ENCODE measurements at places on chromosomes 1 and 21.
A peak's percentile ranks its signal among the peaks of the same experiment; 100 is the strongest.

DNA sequence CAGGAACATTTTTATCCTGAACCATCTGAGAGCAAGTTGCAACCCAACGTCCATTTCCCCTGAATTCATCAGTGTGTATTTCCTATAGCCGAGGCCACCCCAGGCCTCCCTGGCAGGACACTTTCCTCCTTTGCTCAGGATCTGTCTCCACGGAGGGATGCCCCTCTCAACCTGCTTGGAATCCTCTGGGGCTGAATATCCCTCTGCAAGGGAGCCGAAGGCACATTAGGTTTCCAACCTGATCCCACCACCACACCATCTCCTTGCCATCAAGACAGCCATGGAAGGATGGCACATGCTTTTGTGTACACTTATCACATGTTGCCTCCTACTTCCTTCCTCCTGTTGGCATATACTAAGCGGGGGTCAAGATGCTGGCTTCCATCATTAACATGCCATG, 74.8 kb upstream of the EDN2 start:
- no peak for DNase-seq

DNA sequence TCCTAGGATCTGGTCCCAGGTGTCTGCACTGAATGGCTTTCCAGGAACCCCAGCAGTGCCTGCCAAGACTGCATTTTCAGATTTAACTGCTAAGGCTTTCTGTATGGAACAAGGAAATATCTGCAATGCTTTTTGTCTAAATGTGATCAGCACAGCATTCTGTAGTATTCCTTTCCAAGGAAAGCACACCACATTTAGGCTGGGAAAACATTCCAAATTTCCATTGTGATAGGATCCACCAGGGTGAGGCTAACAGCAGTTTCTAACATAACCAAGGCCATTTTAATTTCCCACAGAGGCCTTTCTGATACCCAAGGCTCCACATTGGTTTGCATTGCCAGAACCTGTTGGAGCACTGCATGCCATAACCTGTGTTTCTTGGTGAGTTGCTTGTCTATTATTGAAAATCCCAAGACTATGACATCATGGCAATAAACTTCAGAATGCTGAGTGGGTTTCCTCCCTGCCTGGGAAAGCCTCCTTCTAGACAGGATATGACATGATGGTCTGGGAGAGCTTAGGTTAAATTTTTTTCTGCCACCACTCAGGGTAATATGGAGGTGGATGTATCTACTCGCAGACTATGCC, 23.3 kb upstream of the PTGFRN start:
- peak; percentile 13 for DNase-seq

DNA sequence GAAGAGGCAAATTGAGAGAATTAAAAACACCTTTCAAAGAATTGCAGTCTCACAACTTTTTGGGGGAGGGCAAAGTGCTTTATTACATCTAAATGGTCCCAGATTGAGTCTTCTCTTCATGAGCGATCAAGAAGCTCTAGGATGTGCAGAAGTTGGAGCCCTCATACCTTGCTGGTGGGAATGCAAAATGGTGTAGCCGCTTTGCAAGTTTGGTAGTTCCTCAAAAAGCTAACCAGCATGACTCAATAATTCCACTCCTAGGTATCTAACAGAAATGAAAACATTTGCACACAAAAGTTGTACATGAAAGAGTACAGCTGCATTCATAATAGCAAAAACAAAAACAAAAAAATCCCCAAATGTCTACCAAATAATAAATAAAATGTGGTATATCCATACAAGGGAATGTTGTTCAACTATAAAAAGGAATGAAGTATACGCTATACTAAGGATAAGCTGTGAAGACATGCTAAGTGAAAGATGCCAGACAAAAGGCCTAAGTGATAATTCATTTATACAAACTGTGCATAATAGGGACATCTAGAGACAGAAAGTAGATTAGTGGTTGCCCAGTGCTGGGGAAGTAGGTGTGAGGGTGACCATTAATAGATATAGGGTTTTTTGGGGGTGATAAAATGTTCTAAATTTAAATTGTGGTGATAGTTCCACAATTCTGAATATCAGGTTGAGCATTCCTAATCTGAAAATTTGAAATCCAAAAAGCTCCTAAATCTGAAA, 55.2 kb downstream of the SELENOF start:
- DNase-seq, result no peak

DNA sequence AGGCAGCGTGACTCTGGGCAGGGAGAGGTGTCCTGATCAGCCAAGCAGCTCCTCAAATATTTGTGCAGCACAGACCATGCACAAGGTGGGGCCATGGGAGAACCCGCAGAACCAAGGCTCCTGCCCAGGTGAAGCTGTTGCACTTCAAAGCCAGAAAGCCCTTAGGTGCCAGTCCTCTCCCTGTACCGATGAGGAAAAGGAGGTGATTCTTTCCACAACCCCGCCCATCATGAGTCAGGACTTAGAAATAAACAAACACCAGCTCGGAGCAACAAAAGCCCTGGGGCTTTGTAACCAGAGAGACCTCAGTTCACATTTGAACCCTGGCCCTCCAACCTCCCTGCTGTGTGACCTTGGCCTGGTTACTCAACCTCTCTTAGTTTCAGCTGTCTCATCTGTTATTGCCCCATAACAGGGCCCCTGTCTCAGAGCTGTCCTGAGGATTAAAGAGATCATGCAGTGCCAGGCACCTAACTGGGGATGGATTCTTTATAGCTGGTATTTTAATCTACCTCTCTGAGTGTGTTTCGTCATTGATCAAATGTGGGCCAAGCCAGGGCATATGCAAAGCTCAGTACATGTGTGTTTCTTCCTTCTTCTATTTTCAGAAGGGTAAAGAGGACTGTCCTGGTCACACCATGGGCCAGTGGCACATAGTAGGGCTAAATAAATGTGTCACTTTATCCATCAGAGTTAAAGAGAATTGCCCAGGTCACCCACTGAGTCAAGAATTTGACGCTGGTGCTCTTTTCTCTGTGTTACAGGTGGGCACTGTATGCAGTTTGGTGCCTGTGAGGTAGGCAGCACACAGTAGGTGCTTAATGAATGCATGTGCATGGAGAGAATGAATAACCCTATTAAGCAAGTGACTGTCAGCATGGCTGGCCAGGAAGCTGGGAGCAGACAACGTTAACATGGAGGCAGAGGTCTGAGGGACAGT, 1.4 kb downstream of the LDLRAD1 start:
- DNase-seq, result no peak

DNA sequence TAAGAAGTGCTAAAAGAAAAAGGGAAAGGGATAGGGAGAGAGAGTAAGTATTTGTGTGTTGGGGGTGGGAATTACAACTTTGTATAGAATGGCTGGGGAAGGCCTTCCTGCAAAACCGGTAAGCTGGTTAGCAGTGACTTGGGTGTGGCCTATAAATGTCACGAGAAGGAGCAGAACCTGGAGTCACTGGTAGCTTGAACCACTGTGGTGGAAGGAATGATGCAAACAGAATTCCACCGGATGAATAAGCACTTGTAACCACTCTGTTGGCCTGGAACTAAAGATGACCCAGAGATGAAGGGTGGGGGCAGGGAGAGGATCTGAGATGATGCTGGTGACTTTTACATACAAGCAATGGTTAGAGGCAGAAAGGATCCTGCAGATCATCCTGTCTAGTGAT, 8.9 kb downstream of the XKR8 start:
- peak; percentile 42 for DNase-seq

GRCh38 chr1:6953216-6953615, 168.0 kb downstream of the CAMTA1 start:
- no peak for DNase-seq

DNA sequence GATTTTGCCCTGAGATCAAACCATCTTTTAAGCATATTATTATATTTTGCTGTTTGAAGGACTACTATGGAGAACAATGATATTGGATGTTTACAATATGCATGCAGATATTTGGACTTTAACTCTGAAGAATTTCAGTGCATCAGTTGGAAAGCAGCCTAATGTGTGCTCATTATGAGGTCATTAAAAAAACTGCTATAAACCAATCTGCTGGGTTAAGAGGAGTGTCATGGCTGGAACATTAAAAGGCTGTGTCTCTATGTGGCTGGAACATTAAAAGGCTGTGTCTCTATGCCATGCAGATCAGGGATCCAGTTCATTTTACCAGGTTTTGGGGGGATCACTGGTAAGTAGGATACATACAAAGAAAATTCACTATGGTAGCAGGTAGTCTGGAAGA, 77.6 kb downstream of the SPATA46 start:
- DNase-seq, result no peak

- DNase-seq, result no peak
These were observed 346.5 kb upstream of the PLD5 start for GRCh38 chr1:242870966-242871365.

DNA sequence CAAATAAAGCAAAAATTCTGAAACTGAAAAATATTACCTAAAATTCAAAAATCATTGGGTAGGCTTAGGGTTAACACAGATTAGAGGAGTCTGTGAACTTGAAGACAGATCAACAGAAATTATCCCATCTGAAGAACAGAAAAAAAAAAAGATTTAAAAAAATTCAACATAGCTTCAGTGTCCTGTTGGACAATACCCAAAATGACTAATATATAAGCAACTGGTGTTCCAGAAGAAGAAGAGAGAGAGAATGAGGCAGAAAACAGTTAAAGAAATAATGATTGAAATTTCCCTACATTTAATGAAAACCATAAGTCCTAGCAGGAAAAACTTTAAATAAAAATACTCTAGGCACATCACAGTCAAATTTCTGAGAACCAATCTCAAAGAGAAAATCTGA, 31.5 kb downstream of the TMCO1 start:
- peak; percentile 4 for DNase-seq

GRCh38 chr21:29501451-29501850, 202.7 kb downstream of the BACH1 start:
- DNase-seq, result no peak

DNA sequence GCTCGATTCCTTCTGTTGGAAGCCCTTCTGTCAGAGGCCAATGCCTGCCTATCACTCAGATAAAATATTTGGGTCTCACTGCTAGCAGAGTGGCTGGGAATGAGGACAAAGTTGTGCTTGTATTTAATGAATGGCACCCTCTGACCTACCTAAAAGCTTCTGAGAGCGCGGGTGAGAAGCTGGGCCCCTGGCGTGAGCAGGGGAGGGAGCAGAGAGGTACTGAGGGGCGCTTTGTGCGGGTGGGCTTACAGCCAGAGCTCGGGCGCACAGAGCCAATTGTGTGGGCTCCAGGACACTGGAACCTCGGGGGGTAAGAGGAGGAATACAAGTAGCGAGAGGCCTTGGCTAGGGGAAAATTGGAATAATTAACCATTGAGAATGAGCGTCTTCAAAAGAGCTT, 32.3 kb downstream of the PCAT6 start:
- no peak for DNase-seq

DNA sequence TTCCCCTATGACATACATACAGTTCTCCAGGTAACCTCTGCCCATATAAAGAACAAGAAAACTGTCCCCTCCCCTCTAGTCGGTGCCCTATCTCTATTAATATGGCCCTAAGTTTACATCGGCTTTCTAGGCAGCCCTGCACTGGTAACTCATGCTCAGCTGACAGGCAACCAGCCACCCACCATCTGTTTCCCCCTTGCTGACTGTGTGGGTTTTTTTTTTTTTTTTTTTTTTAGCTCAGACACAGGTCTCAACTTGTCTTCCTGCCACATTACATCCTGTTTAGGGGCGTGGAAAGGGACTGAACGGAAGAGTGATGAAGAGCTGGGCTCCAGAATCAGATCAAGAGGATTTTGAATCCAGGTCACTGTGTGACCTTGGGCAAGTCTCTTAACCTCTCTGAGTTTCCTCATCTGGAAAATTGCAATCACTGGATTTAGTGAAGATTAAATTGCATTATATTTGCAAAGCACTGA, 14.0 kb downstream of the LAPTM5 start:
- no peak for DNase-seq

GRCh38 chr1:30407865-30408580, 315.4 kb downstream of the MATN1 start:
- no peak for DNase-seq

DNA sequence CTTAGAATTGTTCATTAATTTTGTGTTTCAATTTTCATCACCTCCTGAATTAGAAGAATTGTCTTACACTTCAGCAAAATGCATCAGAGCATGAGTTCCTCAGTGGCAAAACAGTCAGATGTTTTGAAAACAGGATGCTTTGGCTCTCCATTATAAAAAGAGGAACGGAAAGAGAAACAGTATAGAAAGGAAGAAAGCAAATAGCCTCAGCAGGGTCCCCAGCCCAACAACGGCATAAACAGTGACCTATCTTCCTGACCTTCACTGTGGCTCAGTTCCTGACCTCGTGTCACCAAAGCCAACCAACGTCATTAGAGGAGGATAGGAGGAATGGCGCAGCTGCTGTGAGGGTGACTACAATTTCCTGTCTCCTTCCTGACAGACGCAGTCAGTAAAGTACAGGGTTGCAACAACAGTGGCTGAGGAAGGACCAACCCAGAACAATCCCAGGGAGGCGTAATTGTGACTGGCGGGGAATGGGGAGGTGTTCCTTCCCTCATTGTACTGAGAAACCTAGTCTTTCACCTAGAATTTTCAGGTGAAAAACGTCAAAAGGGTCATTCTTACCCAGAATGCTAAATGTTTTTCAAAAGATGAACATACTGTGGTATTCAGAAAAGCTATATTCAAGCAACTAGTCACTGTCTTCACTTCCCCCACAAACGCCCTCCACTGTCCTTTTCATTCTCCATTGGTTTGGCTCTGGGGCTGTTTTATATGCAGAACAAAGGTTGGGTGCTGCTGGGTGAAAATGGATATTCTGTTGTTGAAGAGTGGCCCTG, 197.9 kb upstream of the SGIP1 start:
- no peak for DNase-seq

GRCh38 chr1:190320952-190321351, 156.7 kb downstream of the BRINP3 start:
- DNase-seq, result peak; percentile 20

DNA sequence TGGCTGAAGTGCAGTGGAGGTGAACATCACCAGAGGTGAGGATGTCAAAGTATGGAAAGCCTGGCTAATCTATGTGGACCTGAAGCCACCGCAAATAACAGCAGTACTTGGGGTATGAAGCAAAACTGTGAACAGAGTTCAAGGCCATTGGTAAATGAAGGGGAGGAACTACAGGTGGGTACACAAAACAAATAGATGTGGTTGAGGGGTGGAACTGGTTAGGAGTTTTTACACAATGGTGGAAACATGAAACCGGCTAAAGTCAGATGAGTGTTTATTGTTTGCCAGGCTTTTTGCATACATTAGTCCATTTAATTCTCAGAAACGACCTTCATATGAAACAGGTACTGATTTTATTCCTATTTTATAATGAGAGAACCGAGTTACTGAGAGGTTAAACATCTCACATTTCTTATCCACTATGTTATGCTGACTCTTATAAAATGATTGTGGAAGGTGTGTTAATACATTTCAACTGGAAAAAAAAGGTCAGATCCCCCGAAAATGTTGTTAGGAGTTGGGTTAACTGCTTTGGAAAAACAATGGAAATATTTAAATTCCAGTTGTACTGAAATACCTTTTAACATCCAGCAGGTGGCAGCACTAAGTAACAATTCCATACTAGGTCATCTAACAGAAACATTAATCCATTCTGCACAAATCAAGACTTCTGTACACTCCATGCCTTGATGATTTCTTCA, 44.3 kb upstream of the GTF2B start:
- peak; percentile 12 for DNase-seq

DNA sequence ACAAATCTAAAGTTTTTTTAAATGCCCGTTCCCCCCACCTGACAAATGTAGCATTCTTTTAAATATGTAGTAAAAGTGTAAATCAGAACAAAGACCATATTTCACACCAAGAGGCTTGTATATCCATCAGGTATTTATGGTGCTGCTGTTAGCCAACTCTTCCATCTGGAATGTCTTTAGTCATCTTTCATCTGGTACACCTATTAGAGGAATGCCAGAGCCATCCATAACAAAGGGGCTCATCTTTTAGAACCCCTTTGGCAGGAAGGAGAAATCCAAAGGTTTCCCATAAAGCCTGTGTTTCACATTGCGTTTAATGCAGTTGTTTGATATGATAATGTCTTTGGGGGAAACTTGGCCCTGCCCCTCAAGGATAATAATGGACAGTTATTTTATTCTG, 79.3 kb upstream of the C1orf87 start:
- DNase-seq, result no peak
